Hematopoietic multipotent progenitor cell treated with erythropoietin and hydrocortisone succinate and interleukin-3 and kit ligand, for 17 days (in vitro differentiated cells): ENCODE measurements at places on chromosomes 2 and 18.

DNA sequence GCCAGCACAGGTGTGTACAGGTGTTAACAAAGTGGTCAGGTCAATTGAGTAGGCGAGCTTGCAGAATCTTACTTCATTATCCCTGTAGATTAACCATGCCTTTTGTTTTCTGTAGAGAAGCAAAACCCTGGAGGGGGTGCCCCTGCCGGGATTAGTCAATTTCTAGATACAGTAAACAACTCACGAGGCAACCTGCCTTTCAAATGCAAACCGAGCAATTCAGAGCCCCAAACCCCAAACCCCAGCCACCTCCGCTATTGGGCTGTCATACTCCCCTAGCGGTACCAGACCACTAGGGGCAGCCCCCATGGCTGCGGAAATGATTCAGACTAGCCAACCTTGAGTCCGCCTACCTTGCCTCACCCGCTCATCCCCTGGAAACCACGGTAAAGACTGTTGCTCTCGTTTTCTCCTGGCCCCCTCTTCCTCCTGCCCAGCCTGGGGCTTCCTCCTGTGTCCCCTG is 61.4 kb upstream of the KIF5C start:
- DNase-seq, result no peak

DNA sequence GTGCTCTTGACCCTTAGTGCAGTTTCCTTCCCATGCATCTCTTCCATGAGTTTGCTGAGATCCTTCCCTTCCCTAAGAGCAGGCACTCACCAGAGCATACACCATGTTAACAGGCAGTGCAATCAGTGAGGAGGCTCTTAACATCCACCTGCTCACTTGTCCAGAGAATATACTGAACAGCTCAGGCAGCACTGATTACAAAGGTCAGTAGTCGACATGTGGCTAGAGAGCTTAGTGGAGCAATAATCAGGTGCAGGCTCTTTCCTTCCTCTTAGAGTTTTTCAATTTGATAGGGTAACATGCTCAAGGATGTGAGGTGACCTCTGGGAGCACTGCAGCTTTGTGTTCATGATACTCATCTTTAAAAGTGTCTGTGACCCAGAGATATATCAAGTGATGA is 144.1 kb upstream of the SETBP1 start:
- DNase-seq, result no peak

GRCh38 chr2:71001981-71002570 is 7.4 kb upstream of the TEX261 start:
- DNase-seq, result no peak

- DNase-seq, result no peak
These were observed 327.6 kb downstream of the RDH14 start for GRCh38 chr2:18232731-18233438.

DNA sequence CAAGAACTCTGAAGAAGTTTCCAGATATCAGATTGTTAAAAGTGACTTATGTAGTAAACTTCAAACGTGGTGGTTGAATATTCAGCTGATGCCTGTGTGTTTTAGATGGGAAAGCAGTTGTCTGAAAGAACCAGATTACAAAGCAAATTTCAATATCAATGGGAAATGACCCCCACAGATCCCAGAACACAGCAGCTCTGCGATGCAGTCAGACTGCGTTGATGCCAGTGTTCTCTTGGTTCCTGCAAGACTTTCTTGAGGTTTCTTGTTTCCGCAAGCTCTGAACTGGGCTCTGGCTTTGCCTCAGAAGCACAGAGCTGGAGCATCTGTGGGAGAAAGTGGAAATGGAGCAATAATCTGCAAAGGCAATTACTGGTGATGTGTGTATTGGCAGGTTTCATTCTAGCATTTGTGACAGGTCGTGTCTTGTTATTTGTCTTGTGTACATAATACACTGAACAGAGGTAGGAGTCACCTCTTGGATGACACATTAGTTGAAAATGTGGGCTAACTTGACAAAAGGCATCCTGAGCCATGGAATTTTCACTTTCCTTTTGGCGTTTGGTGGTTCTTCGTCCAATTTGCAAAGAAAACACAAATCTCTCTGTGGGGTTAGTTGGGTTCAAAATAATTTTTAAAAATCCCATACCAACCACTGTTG is 10.8 kb upstream of the LYPD6B start:
- DNase-seq, result no peak

- no peak for DNase-seq
These were observed 893.8 kb upstream of the CELF4 start for GRCh38 chr18:38459131-38459994.

DNA sequence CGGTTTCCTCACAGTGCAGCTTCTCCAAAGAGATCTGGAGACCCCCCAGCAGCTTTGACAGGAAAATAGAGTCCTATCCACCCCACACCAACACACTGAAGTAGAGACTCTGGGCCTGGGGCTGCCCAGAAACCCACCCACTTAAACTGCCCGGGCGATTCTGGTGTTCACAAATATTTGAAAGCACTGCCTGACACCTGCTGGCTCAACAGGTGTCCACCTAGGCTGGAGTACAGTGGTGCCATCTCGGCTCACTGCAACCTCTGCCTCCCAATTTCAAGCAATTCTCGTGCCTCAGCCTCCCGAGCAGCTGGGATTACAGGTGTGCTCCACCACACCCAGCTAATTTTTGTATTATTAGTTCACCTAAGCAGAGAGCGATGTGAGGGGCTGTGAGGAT is 5.3 kb downstream of the STEAP3 start:
- DNase-seq, result no peak

- DNase-seq, result no peak
These were observed 81.1 kb downstream of the TRIB2 start for GRCh38 chr2:12797815-12798214.

GRCh38 chr2:205811387-205811786 is 129.1 kb downstream of the NRP2 start:
- DNase-seq, result no peak

GRCh38 chr2:178419123-178419522 is 31.9 kb downstream of the PRKRA start:
- DNase-seq, result no peak

DNA sequence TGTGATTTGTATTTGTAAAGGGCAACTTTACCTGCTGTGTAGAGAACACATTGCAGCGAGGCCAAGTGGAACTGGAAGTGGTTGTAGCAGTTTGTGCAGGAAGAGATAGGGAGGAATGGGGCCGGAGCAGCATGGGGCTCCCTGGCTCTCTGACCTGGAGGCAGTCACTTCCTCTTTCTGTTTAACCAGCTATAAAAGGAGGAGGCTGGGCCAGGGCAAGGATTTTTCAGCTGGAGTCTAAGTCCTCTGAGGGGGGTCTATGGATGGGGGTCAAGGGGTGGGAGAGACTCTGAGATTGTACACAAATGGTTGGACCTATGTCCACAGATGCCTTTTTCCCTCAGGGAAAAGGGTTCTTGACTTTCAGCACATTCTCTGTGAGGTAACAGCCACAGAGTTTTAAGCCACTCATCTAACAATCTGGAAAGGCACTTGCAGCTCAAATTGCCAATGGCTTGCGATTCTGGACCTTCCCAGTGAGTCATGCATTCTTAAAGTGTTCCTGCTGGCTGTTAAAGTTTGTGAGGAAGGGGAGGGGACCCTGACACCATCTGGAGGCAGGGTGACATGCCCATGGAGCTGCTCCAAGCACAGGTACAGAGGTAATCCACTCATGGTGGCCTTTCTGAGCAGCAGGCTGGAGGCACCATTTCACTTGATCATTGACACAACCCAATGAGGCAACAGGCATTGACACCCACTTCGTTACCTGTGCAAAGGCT is 347.0 kb downstream of the CYRIA start:
- no peak for DNase-seq
